ENCODE measurements at places on chromosomes 3 and 15. TPM values are rescaled to one million over a fixed set of nuclear protein-coding genes. Genes with fewer than 3 reads are reported as not detected.

GOLGA8Q gene
- total RNA-seq, result 3.2 TPM

SYNPR gene
- not detected for total RNA-seq

GRCh38 chr3:58668247-58668646, 1.7 kb upstream of the FAM3D start:
- no peak for DNase-seq
- H3K4me3 ChIP-seq, result no peak overlapping the region
- H3K27ac ChIP-seq, result no peak overlapping the region
- no peaks in the 10 kb centered on the region for H3K4me1 ChIP-seq
- H3K27me3 ChIP-seq, result peaks cover 8% of the 10 kb centered on the region

GABPB1 gene
- total RNA-seq, result 16.9 TPM

DNA sequence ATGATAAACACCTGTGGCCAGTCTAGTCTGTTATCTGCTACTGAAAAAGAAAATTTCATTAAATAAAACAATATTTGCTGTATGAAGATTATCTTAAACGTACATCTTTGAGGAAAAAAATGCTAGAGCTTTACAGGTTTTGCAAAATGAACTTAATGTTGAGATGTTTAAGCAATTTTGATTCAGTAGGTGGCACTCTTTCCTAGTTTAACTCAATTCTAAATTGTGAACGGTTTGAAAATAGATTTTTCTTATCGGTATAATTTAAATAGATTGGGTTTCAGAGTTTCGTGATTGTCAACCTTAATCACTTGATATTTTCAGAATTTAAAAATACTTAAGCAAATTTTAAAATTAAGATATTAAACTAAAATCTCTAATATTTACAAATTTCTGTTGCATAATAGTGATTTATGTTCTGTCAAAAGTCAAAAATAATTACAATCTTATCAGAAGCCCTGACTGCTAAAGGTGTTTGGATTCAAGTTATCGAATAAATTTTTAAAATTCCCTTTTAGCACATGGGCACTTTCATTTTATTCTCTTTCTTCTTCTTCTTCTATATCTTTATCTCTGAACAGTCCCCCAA, 7.0 kb upstream of the RNF111 start:
- H3K36me3 ChIP-seq, result no peaks in the 10 kb centered on the region
- DNase-seq, result no peak
- peaks cover 15% of the 10 kb centered on the region for H3K27me3 ChIP-seq
- no peaks in the 10 kb centered on the region for H3K4me1 ChIP-seq
- H3K4me3 ChIP-seq, result no peak overlapping the region

GRCh38 chr15:91465086-91465485, 365.0 kb downstream of the SV2B start:
- no peak overlapping the region for H3K4me3 ChIP-seq
- no peak overlapping the region for H3K27ac ChIP-seq
- H3K4me1 ChIP-seq, result no peaks in the 10 kb centered on the region
- H3K36me3 ChIP-seq, result no peaks in the 10 kb centered on the region

CEP63 gene
- 23.2 TPM for total RNA-seq

GRCh38 chr3:41574900-41575299, 375.6 kb downstream of the CTNNB1 start:
- H3K27me3 ChIP-seq, result no peaks in the 10 kb centered on the region
- no peak overlapping the region for H3K4me3 ChIP-seq
- peaks cover 4% of the 10 kb centered on the region for H3K36me3 ChIP-seq
- DNase-seq, result no peak
- H3K4me1 ChIP-seq, result peaks cover 12% of the 10 kb centered on the region

DNA sequence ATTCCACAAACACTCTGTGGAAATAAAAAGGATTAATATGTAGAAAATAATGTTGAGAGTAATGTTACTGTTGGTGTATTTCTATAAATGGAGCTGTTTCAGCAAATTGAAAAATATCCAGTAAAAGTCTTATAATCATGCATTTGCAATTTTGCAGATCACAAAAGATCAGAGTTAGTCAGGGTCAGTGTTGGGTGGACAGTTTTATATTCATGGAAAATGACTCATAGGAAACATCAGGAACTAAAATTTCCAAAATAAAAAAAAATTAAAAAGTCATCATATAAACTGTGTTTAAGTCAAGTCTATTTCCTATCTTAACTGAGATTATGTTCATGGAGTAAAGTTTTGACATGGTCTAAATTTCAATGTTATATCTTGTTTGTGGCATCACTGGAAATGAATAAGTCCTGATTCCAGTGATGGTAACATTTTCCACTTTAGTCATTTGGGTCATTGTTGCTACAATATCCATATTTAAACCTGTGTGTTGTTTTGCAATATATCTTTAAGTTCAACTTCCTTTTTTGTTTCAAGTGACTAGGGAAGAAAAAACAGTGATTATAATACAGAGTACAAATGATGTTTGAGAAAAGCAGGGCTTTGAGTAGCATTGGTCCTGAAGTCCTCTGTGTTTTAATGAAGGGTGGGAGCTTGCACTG, 37.8 kb downstream of the MITF start:
- no peak overlapping the region for H3K27ac ChIP-seq
- peaks cover 22% of the 10 kb centered on the region for H3K4me1 ChIP-seq
- no peak for DNase-seq
- H3K4me3 ChIP-seq, result no peak overlapping the region

- no peak overlapping the region for H3K27ac ChIP-seq
- no peak overlapping the region for H3K4me3 ChIP-seq
- H3K36me3 ChIP-seq, result no peaks in the 10 kb centered on the region
- H3K4me1 ChIP-seq, result peaks cover 2% of the 10 kb centered on the region
- H3K27me3 ChIP-seq, result peaks cover 18% of the 10 kb centered on the region
These were observed 10.2 kb downstream of the SLCO3A1 start for GRCh38 chr15:91863621-91864255.

GRCh38 chr15:73518876-73519733, 76.1 kb downstream of the REC114 start:
- no peaks in the 10 kb centered on the region for H3K27me3 ChIP-seq
- DNase-seq, result no peak
- H3K36me3 ChIP-seq, result no peaks in the 10 kb centered on the region
- H3K27ac ChIP-seq, result no peak overlapping the region
- H3K4me3 ChIP-seq, result no peak overlapping the region

VEPH1 gene
- 4.3 TPM for total RNA-seq

DNA sequence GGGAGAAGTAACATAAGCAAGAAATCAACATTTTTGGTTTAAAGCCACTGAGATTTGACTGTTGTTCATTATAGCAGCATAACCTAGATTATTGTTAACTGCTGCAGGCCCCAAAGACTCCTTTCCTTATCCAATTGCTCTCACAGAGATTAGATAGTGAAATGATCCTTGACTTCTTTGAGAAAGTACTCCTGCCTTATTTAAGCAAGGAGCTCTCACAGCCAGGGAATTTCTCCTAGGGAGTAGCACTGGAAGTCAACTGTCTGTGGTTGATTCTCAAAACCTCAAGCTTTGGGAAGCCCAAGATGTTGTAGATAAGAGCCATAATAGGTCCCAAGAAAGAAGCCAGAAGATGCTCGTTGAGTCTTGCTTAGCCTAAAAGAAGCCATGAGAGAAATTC, 151.8 kb upstream of the TSC22D2 start:
- H3K4me1 ChIP-seq, result peaks cover 63% of the 10 kb centered on the region
- H3K4me3 ChIP-seq, result no peak overlapping the region
- H3K27me3 ChIP-seq, result no peaks in the 10 kb centered on the region
- no peak overlapping the region for H3K27ac ChIP-seq
- no peak for DNase-seq

DNA sequence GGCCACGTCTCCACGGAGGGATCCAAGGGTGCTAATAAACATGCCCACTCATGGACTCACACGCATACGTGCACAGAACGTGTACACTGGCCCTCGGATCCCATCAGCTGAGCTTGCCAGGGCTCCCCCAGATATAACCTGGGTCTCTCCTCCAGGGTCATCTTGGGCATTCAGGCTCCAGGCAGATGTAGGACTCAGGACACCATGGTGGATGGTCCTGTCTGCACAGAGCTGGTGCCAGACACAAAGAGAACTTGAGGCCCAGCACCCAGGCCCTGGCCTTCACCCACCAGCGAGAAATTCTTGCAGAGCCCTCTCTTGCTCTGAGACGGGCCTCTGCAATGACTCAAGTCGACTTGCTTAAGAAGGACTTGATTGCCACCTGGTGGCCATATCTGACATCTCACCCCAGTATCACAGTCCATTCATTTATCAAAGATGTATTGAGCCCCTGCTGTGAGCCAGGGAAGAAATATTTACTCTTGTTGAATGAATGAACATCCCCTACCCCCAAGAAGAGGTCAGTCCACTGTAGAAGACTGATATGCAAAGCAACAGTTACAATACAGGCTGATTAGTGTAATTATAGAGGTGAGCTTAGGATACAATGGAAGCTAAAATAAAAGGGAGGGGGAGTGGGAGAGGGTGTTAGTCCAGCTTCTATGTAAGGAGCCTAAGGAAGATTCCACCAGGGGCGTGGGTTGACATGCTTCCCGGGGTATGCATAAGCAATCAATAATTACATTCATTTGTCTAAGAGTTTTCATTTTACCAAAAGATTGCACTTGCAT, 34.2 kb upstream of the VPS8 start:
- H3K4me1 ChIP-seq, result peaks cover 16% of the 10 kb centered on the region
- peaks cover 24% of the 10 kb centered on the region for H3K27me3 ChIP-seq
- no peak overlapping the region for H3K4me3 ChIP-seq
- no peaks in the 10 kb centered on the region for H3K36me3 ChIP-seq
- H3K27ac ChIP-seq, result no peak overlapping the region

DNA sequence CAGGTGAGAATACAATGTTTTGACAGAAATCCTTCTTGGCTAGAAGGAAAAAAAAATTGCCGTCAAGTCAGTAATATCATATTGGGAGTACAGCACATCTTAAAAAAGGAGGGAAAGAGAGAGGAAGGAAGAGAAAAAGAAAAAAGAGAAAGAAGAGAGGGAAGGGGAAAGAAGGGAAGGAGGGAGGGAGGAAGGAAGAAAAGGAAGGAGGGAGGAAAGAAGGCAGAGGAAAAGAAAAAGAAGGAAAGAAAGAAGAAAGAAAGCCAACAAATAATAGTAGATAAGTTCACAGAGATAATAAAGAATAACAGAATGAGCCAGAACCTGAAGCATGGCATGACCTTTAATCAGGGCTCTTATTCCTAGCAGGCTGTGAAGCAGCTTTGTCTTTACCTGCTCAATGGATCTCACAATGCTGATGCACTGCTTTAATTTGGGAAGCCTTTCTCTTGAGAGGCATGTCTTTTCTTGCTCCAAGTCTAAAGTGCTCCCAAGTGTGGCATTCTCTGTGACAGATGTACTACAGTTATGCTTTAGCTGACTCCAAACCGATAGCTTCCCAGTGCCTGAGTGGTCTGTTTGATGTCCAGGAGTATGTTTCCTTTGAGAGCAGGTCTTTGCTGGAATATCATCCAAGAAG, 114.9 kb downstream of the IQCH start:
- H3K27ac ChIP-seq, result no peak overlapping the region
- no peaks in the 10 kb centered on the region for H3K4me1 ChIP-seq
- no peaks in the 10 kb centered on the region for H3K36me3 ChIP-seq
- DNase-seq, result no peak
- peaks cover 6% of the 10 kb centered on the region for H3K27me3 ChIP-seq

ZNF662 gene
- not detected for total RNA-seq

DBR1 gene
- 14.9 TPM for total RNA-seq

GRCh38 chr3:124409650-124410275, 320.5 kb upstream of the UMPS start:
- no peaks in the 10 kb centered on the region for H3K27me3 ChIP-seq
- H3K4me3 ChIP-seq, result no peak overlapping the region
- peak overlapping the region; percentile 72 for H3K27ac ChIP-seq
- peaks cover 24% of the 10 kb centered on the region for H3K36me3 ChIP-seq
- H3K4me1 ChIP-seq, result peaks cover 26% of the 10 kb centered on the region

DNA sequence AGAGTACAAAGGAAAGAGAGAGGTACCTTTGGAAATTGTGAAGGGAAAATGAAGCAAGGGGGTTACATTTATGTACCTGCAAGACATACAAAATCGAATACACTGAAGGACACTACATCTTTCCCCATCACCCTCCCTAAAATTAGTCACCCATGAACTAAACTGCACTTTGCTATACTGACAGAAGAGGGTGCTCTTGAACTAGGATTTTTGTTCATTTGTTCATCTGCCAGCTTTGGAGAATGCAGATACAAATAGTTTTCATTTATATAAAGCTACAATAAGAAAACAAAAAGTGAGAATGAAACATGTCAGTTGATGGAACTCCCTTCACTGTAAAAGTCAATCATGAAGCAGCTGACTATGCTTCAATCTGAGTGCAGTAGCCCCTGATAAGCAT, 55.7 kb downstream of the PCCB start:
- no peak overlapping the region for H3K27ac ChIP-seq
- no peak overlapping the region for H3K4me3 ChIP-seq
- no peaks in the 10 kb centered on the region for H3K4me1 ChIP-seq
- no peaks in the 10 kb centered on the region for H3K27me3 ChIP-seq
- DNase-seq, result no peak

- H3K4me3 ChIP-seq, result peak overlapping the region; percentile 92
- H3K36me3 ChIP-seq, result no peaks in the 10 kb centered on the region
- DNase-seq, result peak; percentile 95
- peak overlapping the region; percentile 96 for H3K27ac ChIP-seq
- H3K27me3 ChIP-seq, result no peaks in the 10 kb centered on the region
These were observed 1.6 kb upstream of the SIN3A start for GRCh38 chr15:75452865-75453702.

- H3K4me3 ChIP-seq, result no peak overlapping the region
- peaks cover 19% of the 10 kb centered on the region for H3K27me3 ChIP-seq
- H3K4me1 ChIP-seq, result peaks cover 7% of the 10 kb centered on the region
- H3K27ac ChIP-seq, result no peak overlapping the region
These were observed 239.8 kb upstream of the TLE3 start for GRCh38 chr15:70337277-70338186.

- no peaks in the 10 kb centered on the region for H3K27me3 ChIP-seq
- peak overlapping the region; percentile 64 for H3K27ac ChIP-seq
- DNase-seq, result no peak
- no peaks in the 10 kb centered on the region for H3K36me3 ChIP-seq
- H3K4me3 ChIP-seq, result peak overlapping the region; percentile 5
These were observed 520.7 kb downstream of the ROBO1 start for GRCh38 chr3:79246875-79247724.

- no peaks in the 10 kb centered on the region for H3K36me3 ChIP-seq
- H3K27me3 ChIP-seq, result no peaks in the 10 kb centered on the region
- H3K4me3 ChIP-seq, result peak overlapping the region; percentile 46
- DNase-seq, result no peak
These were observed 91.4 kb upstream of the LRIG1 start for GRCh38 chr3:66592016-66592761.

AP3S2 gene
- 24.4 TPM for total RNA-seq

GRCh38 chr3:27666708-27667107, 55.4 kb downstream of the EOMES start:
- H3K36me3 ChIP-seq, result no peaks in the 10 kb centered on the region
- peaks cover 10% of the 10 kb centered on the region for H3K4me1 ChIP-seq
- H3K27me3 ChIP-seq, result no peaks in the 10 kb centered on the region
- DNase-seq, result peak; percentile 92
- H3K27ac ChIP-seq, result peak overlapping the region; percentile 88

DNA sequence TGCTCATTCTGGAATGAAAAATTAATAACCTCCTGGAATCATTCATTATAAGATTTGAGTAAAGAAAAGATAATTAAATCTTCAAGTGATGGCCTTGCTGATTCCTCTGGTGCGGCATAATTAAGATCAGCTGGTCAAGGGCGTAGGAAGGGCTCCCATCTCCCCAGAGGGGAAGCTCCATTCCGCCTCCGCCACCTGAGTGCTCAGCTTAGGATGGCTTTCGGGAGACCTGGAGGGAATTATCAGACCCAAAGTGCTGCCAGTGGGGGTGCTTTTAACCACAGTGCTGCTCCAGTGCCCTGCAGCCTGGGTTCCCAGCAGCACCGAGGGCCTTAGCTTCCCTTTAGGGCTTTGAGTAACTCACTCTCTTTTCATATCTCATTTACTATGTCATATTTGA, 556.6 kb upstream of the RGMA start:
- DNase-seq, result no peak
- H3K27me3 ChIP-seq, result peaks cover 2% of the 10 kb centered on the region
- no peaks in the 10 kb centered on the region for H3K4me1 ChIP-seq
- H3K4me3 ChIP-seq, result no peak overlapping the region

TTLL13 gene
- not detected for total RNA-seq

STAC gene
- not detected for total RNA-seq
